AML-193 (cell line): ENCODE measurements at places on chromosomes 16 and 17.

- no peak for DNase-seq
Observed at GRCh38 chr16:51048544-51048943, 102.5 kb downstream of the SALL1 start.

DNA sequence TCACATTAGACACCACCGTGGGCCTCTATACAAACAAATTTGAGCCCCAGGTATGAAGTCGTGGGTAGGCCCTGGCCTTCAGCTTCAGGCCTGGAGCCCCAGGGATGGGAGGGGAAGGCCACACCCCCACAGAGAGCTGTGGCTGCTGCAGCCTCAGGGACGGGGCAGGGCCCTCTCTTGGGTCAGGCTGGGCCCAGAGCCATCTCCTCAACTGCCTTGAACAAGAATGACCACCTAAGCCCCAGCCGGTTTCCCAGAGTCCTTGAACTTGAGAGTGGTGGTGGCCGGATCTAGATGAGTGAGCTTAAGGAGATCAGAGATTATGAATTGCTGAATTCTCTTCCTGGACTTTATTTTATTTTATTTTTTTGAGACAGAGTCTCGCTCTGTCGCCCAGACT lies 18.6 kb downstream of the SCNN1B start:
- DNase-seq = no peak

DNA sequence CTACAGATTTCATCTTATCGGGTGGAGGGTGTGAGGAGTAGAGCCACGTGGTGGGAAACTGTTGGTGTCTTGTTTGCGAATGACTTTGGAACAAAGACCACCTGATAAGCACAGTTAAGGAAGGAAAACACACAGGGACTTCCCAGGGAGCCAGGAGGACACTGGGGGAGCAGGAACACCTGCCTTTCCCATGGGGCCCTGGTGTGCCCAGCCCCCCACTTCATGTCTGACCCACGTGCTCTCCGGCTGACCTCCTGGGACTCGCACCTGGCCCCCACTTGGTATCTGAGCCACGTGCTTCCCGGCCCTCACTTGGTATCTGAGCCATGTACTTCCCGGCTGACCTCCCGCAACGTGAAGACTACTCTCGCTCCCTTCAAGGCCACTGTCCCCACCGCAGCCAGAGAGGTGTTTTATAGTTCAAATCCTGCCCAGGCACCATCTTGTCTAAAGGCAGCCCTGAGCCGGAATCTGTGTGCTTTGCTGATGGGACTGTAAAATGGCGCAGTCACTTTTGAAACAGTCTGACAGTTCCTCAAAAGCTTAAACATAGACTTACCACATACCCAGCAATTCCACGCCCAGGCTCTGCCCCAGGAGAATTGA lies 5.4 kb upstream of the CSNK1D start:
- DNase-seq = no peak

DNA sequence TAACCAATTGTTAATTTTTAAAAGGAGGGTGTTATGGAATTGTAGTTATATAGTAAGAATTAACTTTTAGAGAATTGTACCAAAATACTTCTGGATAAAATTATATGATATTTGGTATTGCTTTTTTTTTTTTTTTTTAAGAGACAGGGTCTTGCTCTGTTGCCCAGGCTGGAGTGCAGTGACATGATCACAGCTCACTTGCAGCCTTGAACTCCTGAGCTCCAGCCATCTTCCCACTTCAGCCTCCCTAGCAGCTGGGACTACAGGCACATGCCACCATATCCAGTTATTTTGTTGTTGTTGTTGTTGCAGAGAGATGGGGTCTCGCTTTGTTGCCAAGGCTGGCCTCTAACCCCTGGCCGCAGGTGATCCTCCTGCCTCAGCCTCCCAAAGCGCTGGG lies 8.5 kb downstream of the ARSG start:
- no peak for DNase-seq

DNA sequence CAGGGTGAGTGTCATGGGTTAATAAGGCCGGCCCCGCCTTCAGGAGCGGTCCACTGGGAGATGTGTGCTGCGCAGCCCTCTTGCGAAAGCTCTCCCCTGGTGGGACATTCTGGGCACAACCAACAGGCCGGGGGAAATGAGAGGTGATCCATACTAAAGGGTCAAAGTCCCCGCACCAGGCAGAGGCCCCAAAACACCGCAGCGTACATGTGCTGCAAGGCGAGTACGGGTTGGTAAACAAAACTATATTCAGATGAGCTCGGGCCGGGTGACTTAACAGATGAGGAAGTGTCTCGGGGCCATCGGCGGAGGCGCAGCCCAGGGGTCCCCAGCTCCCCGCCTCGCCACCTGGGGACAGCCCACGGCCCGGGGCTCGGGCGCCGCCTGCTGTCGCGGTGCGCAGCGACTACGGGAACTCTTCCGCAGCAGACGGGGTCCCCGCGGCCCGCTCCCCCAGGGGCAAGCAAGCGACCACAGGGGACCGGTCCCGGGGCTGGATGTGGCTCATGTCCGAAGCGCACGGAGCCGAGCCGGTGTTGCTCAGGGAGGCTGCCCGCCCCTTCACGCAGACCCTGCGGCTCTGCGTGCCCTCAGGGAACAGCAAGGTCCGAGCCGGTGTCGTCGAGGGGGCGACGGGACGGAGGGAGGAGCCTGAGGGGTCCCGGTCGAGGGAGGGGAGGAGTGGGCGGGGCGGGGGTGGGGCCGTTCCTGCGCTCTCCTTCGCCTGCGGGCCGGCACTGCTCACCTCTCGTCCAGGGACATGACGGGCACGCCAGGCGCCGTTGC lies at the start of gene RAB37:
Gene RAB37, plus strand, starts transcription at position 744 of the 786 bp plus-strand sequence. Its CDS starts 17 bp downstream, at position 761.
- peak; percentile 97 for DNase-seq

GRCh38 chr16:54175169-54175551 lies 111.4 kb downstream of the IRX3 start:
- DNase-seq = no peak

DNA sequence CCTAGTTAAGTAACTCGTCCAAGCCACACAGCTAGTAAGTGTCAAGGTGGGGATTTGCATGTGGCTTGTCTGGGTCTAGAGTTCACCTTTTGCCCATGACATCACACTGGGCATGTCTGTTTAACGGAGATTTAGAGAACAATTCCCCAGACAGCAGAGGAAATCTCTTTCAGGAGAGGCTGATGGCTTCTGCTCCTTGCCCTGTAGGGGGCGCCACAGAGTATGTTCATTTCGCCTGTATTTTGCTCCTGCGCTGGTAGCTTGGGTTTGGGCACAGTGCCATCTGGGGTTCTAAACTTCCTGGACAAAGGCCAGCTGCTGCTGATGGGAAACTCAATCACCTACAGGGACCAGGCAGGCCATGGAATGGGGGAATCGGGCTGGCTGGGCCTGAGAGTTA lies 20.4 kb downstream of the OTOA start:
- DNase-seq = no peak

GRCh38 chr17:56681561-56682266 lies 88.2 kb downstream of the NOG start:
- DNase-seq = no peak

- DNase-seq = no peak
Observed at GRCh38 chr17:15321556-15322251, 19.7 kb downstream of the TEKT3 start.

DNA sequence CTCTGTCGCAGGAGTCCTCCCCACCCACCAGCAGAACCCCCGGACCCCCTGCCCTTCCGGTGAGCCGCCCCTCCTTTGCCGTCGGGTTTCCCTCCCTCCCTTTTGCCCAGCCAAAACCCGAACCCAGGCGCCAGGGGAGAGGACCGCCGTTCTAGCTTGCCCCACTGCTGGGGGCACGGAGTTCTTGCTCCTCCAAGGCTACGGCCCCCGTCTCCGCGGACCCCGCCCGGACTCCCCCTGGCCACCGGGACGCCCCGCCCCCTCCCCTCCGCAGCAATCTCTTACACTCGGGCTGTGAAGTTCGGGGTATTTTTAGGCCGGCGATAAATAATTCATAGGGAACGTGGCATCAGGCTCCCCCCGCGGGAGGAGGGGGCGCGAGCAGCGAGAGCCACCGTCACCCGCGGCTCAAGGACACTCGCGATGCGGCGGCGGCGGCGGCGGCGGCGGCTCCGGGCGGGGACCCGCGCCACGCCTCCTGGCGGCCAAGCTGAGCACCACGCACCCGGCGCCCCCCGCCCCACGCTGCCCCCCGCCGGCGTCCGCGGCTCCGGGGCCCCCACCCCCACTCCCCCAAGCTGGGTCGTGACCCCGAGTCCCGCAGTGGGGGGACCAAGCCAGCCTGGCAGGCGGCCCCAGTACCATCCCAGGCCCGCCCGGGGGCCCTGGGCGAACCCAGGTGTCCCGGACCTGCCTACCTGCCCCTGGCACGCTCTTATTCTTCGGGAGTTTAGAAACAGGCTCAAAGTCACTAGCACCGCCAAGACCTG lies at the start of gene GRIN2C:
Gene GRIN2C, minus strand, starts transcription at position 427 of the 770 bp plus-strand sequence. CDS start 4,793 bp downstream, outside the sequence.
- no peak for DNase-seq

DNA sequence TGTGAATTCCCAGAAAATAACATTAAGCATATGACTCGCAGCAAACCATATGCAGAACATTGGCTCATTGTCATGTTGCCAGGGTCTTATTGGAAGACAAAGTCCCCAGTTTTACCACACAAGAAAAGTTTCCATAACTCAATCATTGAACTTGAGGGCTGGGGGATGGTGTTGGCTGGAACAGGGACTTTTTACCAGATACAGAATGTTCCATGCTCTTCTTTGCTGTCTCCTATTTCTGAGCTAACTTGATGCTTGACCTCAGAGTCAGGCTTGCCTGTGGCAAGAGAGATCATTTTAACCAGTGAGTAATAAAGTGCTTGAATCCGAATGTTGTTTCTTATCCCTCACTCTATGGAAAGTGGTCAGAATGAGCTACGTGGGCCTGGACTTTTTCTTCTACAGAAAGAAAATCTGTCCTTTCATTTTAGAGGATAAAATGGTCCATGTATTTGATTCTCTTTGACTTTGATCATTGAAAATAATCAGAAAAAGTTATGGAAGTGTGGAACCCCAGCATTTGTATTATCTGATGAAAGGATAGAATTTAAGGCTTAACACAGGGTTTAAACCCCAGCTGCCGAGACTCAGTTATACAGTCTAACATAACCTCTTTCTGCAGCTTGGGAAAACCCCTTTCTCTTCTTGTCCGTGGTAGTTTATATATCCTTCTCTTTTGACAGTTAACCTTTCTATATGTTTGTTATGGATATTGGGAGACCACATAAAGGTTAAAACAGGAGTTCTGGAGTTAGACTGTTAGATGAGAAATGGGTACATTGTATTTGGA lies 67.0 kb downstream of the TUBD1 start:
- DNase-seq = no peak

DNA sequence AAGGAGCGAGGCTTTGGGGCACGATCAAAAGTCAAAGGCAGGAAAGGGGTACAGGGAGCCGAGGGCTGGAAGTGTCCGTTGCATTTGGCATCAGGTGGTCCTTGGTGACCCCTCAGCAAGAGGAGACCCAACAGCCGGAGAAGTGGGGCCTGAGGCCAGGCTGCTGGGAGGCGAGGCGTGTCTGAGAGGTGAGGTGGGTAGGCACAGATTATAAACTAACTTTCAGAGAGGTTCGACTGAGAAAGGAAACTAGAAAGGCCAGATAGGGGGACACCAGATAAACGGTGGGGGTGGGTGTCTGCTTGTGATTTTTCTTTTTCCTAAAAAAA lies 3.6 kb downstream of the PECAM1 start:
- DNase-seq = no peak

DNA sequence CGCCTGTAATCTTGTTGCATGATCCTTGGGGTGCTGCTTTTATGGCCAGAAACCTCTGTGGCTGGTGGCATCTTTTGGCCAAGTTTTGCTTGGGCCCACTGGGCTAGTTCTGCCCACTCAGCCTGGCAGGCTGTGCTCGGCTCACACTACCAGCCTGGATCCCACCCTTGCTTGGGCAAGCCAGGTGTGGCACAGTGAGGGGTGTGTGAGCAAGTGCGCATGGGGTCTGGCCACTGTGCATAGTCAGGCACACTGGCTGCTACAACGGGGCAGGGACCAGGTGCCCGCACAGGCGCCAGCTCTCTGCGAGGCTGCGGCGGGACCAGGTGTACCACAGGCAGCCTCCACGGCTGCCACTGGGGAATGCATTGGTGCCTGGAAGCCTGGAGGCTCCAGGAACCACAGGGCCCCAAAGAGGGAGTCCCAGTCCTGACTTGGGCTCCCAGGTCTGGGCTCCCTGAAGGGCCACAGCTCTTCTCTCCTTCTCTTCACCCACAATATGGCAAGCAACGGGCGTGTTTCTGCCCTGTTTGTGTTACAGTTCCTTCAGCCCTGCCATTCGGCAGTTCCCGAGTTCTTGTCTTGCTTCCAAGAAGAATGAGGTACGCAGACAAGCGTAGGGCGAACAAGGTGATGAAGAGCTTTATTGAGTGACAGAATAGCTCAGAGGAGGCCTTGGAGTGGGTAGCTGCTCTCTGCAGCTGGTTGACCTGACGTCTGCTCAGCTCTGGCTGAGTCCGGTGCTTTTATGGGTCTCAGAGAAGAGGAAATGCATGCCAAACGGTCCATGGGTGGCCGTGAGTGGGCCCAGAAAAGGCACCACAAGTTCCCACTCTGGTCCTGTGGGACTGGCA lies 26.7 kb upstream of the PRM1 start:
- DNase-seq = no peak

DNA sequence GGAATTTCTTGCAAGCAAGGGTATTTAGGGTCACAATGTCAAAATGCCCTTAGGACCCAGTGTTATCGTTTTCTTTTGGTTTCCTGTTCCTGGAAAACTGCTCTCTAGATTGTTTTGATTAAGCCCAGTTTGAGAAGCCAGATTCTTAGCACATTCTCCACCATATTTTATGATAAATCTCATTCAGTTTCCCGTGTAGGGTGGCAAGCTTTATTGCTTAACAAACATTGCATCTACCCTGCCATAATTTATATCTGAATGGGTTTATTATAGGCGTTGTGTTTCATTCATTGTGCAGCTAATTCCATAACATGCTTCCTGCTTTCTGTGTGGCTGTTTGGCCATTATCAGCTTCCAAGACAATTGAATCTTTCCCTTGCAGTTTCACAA lies 389.1 kb upstream of the DYNLRB2 start:
- no peak for DNase-seq

GRCh38 chr17:77426676-77427386 lies 286.1 kb downstream of the SEC14L1 start:
- no peak for DNase-seq

GRCh38 chr17:80633207-80633606 lies 88.6 kb downstream of the RPTOR start:
- no peak for DNase-seq
